ENCODE measurements at places on chromosomes 13 and 19. TPM values are rescaled to one million over a fixed set of nuclear protein-coding genes. Genes with fewer than 3 reads are reported as not detected.

The ZNF433 gene
- total RNA-seq = not detected

The TINCR gene
- total RNA-seq = not detected

The SLITRK6 gene
- total RNA-seq = not detected

The ATP4A gene
- not detected for total RNA-seq

The KBTBD6 gene
- total RNA-seq = 3.5 TPM

The NTN5 gene
- total RNA-seq = 1.5 TPM

The TUBA3C gene
- not detected for total RNA-seq

The GPR12 gene
- total RNA-seq = not detected

The C3 gene
- 6.5 TPM for total RNA-seq

The SHISA7 gene
- not detected for total RNA-seq

The PNMA8C gene
- 0.93 TPM for total RNA-seq

The HS6ST3 gene
- 6.6 TPM for total RNA-seq

The TNFRSF19 gene
- total RNA-seq = 2.3 TPM

The ILF3 gene
- total RNA-seq = 223 TPM

The FSD1 gene
- total RNA-seq = 12.7 TPM

The ATP8A2 gene
- 0.17 TPM for total RNA-seq
